Astrocyte (in vitro differentiated cells and primary cell): ENCODE measurements at places on chromosomes 12 and 14. TPM values are rescaled to one million over a fixed set of nuclear protein-coding genes. Genes with fewer than 3 reads are reported as not detected.
A peak's percentile ranks its signal among the peaks of the same experiment; 100 is the strongest.

- peak; percentile 84 for DNase-seq
- no peak overlapping the region for H3K27ac ChIP-seq
- H3K27me3 ChIP-seq, result no peaks in the 10 kb centered on the region
- no peak overlapping the region for H3K4me3 ChIP-seq
Observed at GRCh38 chr12:46406352-46407027, 33.9 kb upstream of the SLC38A2 start.

GRCh38 chr14:100128688-100129087, 30.8 kb downstream of the DEGS2 start:
- no peaks in the 10 kb centered on the region for H3K36me3 ChIP-seq
- peaks cover 8% of the 10 kb centered on the region for H3K4me1 ChIP-seq
- no peak overlapping the region for H3K27ac ChIP-seq
- H3K4me3 ChIP-seq, result no peak overlapping the region
- DNase-seq, result no peak

DNA sequence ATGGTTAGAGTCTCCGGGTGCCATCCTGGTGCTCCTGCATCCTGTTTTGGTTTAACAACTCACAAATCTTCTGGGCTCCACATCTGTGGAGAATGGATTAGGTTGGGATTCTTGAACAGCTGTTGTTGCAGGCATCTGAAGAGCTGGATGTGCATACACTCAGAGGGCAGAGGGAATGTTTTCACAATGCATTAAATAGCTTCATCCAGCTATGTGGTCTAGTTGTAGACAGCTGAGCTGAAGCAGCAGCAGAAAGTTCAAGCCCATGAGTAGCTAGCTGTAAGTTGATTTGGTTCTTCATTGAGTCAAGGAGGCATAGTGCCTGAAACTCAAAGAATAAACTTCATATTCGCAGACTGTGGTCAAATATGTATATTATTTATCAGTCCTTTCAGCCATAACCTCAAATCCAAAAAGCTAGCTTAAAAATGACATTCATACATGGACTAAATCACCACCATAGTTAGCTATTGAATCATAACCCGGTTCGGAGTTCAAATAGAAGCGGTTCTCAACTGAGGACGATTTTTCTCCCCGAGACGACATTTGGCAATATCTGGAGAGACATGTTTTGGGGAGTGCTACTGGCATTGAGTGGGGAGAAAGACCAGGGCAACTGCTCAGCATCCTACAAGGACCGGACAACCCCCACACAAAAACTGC, 858 bp upstream of the ANKRD13A start:
- no peaks in the 10 kb centered on the region for H3K27me3 ChIP-seq
- peaks cover 5% of the 10 kb centered on the region for H3K36me3 ChIP-seq
- H3K4me3 ChIP-seq, result peak overlapping the region; percentile 98
- DNase-seq, result no peak
- H3K4me1 ChIP-seq, result peaks cover 49% of the 10 kb centered on the region

- no peaks in the 10 kb centered on the region for H3K36me3 ChIP-seq
- H3K27ac ChIP-seq, result no peak overlapping the region
- H3K27me3 ChIP-seq, result no peaks in the 10 kb centered on the region
- H3K4me3 ChIP-seq, result no peak overlapping the region
Observed at GRCh38 chr14:21940887-21941856, 267.6 kb upstream of the OR4E1 start.

GRCh38 chr14:69153873-69154270, 953 bp upstream of the DCAF5 start:
- H3K4me3 ChIP-seq, result peak overlapping the region; percentile 85
- H3K27ac ChIP-seq, result no peak overlapping the region
- H3K4me1 ChIP-seq, result peaks cover 17% of the 10 kb centered on the region
- H3K36me3 ChIP-seq, result no peaks in the 10 kb centered on the region
- peaks cover under 1% of the 10 kb centered on the region for H3K27me3 ChIP-seq
- DNase-seq, result peak; percentile 29

- peaks cover 25% of the 10 kb centered on the region for H3K4me1 ChIP-seq
- H3K36me3 ChIP-seq, result no peaks in the 10 kb centered on the region
- DNase-seq, result no peak
- H3K27me3 ChIP-seq, result no peaks in the 10 kb centered on the region
- H3K4me3 ChIP-seq, result no peak overlapping the region
Observed at GRCh38 chr12:123045678-123046077, 65.2 kb downstream of the ARL6IP4 start.

GRCh38 chr14:68695326-68695768, 97.5 kb downstream of the ZFP36L1 start:
- peaks cover 33% of the 10 kb centered on the region for H3K4me1 ChIP-seq
- H3K36me3 ChIP-seq, result no peaks in the 10 kb centered on the region
- peak; percentile 100 for DNase-seq
- H3K27me3 ChIP-seq, result no peaks in the 10 kb centered on the region

GRCh38 chr12:22971701-22972191, 346.8 kb downstream of the ETNK1 start:
- no peaks in the 10 kb centered on the region for H3K27me3 ChIP-seq
- DNase-seq, result no peak
- no peak overlapping the region for H3K4me3 ChIP-seq
- no peaks in the 10 kb centered on the region for H3K36me3 ChIP-seq
- H3K4me1 ChIP-seq, result no peaks in the 10 kb centered on the region

- DNase-seq, result no peak
Observed at GRCh38 chr12:16095531-16096110, 181.9 kb downstream of the SLC15A5 start.

- H3K4me3 ChIP-seq, result no peak overlapping the region
- no peaks in the 10 kb centered on the region for H3K27me3 ChIP-seq
- H3K27ac ChIP-seq, result no peak overlapping the region
- no peak for DNase-seq
- H3K4me1 ChIP-seq, result no peaks in the 10 kb centered on the region
- peaks cover 37% of the 10 kb centered on the region for H3K36me3 ChIP-seq
Observed at GRCh38 chr12:6980740-6981139, 10.0 kb downstream of the EMG1 start.

DNA sequence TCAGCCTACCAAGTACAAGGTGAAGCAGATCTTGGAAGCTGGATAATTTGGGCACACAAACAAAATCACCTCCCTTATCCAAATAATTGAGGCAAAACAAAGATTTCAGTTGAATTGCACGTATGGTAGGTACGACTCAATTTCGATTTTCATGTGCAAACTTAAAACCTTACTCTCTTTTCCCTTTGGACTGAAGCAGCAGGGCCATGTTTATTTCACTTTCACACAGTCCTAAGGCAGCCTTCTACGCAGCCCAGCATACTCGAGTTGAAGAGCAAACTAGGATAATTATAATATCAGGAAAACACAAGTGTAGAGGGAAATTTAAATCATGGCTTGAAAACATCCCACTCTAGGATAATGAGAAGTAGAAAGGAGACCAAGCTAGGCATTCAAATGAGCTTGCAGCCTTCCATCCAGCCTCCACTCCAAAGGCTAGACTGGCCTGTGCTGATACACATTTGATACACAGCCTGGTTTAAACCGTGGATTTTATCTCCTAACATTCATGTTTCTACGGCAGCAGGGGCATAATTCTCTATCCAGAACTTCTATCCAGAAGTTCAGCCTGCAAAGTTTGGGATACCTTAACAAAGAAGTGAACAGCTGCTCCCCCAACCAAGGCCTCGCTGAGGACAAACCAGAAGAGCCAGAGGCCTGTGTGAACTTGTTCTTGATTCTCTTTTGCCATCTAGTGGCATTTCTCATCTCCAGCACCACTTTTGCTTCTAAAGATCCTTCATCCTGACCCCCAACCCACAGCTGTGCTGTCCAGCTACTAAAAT, 2.4 kb upstream of the RNASE7 start:
- H3K27me3 ChIP-seq, result peaks cover 7% of the 10 kb centered on the region
- no peak overlapping the region for H3K4me3 ChIP-seq
- H3K4me1 ChIP-seq, result no peaks in the 10 kb centered on the region

DNA sequence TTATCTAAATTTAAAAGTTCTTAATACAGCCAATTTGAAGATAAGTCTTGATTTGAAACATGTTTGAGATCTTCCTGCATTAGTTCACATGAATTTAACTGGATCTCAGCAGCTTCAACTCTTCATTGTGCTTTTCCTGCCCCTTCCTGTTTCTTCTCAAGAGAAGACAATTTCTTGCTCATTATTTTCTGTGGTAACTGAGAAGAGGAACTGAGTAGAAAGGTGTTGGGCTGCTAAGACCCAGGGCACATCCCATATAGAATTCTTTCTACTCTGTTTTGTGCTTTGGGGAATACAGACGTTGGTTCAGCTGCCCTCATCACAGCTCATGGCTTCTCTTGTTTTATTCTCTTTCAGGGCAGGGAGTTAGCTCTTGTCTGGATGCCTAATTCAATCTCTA, 110.2 kb downstream of the SNAPC1 start:
- H3K36me3 ChIP-seq, result no peaks in the 10 kb centered on the region
- DNase-seq, result no peak
- H3K4me3 ChIP-seq, result no peak overlapping the region
- H3K27ac ChIP-seq, result no peak overlapping the region

- H3K27me3 ChIP-seq, result no peaks in the 10 kb centered on the region
- H3K36me3 ChIP-seq, result no peaks in the 10 kb centered on the region
- peak; percentile 69 for DNase-seq
- no peak overlapping the region for H3K27ac ChIP-seq
- no peak overlapping the region for H3K4me3 ChIP-seq
- H3K4me1 ChIP-seq, result no peaks in the 10 kb centered on the region
Observed at GRCh38 chr12:64633940-64634337, 23.6 kb downstream of the RASSF3 start.

DNA sequence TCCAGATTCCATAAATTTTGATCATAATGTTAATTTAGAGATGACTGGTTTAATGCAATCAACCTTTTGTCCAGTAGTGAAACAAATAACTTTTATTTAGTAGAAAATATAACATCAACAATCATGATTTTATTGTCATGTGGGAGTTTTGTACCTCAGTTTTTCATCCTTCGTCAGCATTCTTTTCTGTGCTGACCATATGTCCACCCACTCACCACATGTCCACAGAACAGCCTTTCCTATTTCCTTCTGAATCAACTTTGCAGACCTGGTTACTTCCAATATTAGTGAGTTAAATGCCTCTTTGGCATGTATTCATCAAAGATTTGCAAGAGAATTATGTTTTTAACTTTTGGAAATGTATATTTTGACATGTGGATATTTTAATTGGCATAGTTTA, 36.8 kb upstream of the CNTN1 start:
- H3K4me3 ChIP-seq, result no peak overlapping the region
- no peaks in the 10 kb centered on the region for H3K27me3 ChIP-seq
- H3K4me1 ChIP-seq, result no peaks in the 10 kb centered on the region
- no peaks in the 10 kb centered on the region for H3K36me3 ChIP-seq
- DNase-seq, result no peak

DNA sequence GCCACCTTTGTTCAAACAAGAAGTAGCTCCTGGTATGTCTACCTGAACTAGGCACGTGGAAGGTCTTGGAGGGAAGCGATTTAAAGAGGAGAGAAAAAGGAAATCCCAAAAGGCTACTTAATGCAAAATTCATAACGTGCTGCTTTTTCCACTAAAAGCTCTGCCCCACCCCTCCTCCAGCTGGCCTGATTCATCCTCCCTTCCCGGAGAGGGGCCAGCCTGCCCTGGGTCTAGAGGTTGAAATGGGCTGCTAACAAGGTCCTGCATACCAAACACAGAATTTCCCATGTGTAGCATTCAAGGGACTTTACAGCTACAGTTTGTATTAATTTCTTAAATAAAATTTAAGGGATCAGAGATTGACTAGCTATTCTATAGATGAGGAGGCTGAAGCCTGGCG, 83.2 kb downstream of the KNTC1 start:
- peaks cover 23% of the 10 kb centered on the region for H3K36me3 ChIP-seq
- no peak overlapping the region for H3K4me3 ChIP-seq
- H3K27me3 ChIP-seq, result no peaks in the 10 kb centered on the region
- DNase-seq, result no peak

DNA sequence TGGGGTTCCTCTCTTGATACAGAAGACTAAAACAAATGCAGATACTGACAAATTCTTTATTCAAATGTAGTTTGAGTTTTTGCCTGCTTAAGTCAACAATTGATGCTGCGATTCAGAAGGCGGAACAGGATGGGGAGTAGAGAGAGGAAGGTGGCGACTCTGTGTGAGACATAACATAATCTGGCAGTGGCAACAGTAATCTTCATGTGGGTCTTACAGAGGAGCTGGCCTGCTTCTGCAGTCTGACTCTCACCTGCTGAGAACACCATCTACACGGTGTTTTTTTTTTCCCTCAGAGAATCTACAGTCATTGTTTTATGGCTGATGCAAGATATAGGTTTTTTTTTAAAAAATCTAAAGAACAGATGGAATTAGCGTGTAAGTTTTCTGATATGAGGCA, 10.1 kb downstream of the CCDC92 start:
- no peak for DNase-seq
- H3K27ac ChIP-seq, result no peak overlapping the region
- no peak overlapping the region for H3K4me3 ChIP-seq
- H3K36me3 ChIP-seq, result no peaks in the 10 kb centered on the region
- no peaks in the 10 kb centered on the region for H3K27me3 ChIP-seq

GRCh38 chr12:84376320-84376719, 536.3 kb downstream of the SLC6A15 start:
- H3K4me1 ChIP-seq, result no peaks in the 10 kb centered on the region
- H3K27ac ChIP-seq, result no peak overlapping the region
- H3K4me3 ChIP-seq, result no peak overlapping the region
- DNase-seq, result no peak

Gene KERA
- total RNA-seq, result not detected in 2 replicates

Gene IL25
- total RNA-seq, result not detected in 2 replicates

Gene SLC22A17
- total RNA-seq, result 29.3 and 39.5 TPM in 2 replicates

Gene ADGRD1
- total RNA-seq, result 3.0 and 3.9 TPM in 2 replicates

Gene AMN
- total RNA-seq, result 2.0 and 3.4 TPM in 2 replicates

Gene CD69
- total RNA-seq, result 0.18 TPM in 1 of 2 replicates, not detected in the other

Gene RFX4
- 0.07 TPM in 1 of 2 replicates, not detected in the other for total RNA-seq

Gene OR4N5
- not detected in 2 replicates for total RNA-seq
